ENCODE measurements at places on chromosomes 16 and 17. TPM values are rescaled to one million over a fixed set of nuclear protein-coding genes. Genes with fewer than 3 reads are reported as not detected.

GRCh38 chr17:19285213-19285900 is 48.2 kb downstream of the EPN2 start:
- no peak for DNase-seq

- DNase-seq: no peak
These were observed 103.7 kb downstream of the NPIPB5 start for GRCh38 chr16:22614271-22614947.

DNA sequence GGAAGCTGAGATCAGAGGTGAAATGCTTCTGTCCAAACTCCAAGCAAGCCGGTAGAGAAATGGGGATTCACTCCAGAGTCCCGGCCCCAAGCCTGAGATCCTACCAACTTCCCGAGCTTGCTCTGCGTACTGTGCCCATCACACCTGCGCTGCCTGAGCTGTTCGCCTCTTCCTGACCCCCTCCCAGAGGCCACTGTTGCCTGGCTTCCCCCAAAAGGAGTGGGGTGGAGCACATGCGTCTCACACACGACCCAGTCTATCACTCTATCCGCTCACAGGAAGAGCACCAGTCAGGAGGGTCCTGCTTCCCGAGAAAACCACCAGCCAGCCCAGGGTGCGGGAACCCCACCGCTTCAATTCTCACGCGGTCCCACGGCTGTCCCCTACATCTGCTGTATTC is 13.5 kb upstream of the C16orf95 start:
- DNase-seq: no peak

- DNase-seq: no peak
These were observed 280.8 kb downstream of the SEC14L1 start for GRCh38 chr17:77421630-77421972.

DNA sequence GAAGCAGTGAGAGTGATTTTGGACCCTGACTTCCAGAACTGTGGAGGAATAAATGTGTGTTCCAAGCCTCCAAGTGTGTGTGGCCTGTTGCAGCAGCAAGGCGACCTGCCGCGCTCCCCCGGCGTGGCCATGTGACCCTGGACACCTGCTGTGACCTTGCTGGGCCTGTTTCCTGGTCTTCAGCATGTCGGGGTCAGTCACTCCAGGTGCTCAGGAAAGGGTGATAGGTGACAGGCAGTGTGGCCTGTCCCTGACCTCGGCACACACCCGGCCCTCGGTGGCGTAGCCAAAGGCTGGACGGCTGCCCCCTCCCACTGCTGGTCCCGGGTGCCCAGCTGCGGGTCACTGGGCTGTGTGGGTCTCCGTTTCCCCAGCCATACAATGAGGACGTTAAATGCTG is 31.8 kb upstream of the ZNF469 start:
- DNase-seq: no peak

Gene MYH3
- 0.47 TPM for polyA plus RNA-seq

Gene PABPN1L
- polyA plus RNA-seq: not detected

DNA sequence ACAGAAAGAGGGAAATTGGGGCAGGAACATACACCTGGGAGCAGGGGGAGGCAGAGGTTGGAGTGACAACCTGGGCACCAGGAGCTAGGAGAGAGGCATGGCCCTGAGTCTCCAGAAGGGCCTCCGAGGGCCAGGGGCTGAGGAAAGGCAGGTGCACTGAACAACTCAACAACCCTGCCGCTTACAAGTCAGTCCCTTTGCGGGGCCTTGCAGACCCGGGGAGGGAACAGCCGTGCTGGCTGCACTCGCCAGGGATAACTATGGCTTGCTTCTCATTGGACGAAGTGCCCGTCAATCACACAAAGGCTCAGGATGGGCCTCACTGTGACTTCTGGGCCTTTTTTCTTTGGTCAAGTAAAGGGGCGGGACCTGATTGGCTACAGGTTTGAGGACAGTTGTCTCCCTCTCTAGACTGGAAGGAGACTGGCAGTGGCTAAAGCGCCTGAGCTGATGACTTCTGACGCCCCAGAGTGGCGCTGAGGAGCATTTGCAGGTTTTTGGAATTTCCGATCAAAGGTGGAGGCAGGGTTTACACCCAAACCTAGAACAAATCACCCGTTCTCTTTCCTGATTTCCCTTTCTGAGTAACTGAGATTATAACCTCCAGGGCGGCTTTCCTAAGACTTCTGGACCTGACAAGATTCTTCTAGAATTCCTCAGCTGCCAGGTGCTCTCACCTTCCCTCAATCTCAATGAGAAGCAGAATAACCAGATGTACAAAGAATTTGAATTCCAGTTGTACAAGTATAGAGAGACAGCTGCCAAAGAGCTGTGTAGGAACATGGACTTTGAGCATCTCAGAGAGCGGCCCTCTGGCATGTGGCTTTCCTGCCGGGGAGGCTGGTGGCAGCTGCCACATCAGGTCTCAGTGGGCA is 27.6 kb upstream of the ST6GALNAC2 start:
- DNase-seq: no peak

Gene ZNF423
- polyA plus RNA-seq: not detected

Gene CES3
- polyA plus RNA-seq: not detected

- DNase-seq: no peak
These were observed 7.9 kb upstream of the BAHCC1 start for GRCh38 chr17:81387100-81388090.

GRCh38 chr16:17335826-17336529 is 134.8 kb downstream of the XYLT1 start:
- no peak for DNase-seq

Gene C1QTNF1
- polyA plus RNA-seq: not detected

Gene AGRP
- not detected for polyA plus RNA-seq

DNA sequence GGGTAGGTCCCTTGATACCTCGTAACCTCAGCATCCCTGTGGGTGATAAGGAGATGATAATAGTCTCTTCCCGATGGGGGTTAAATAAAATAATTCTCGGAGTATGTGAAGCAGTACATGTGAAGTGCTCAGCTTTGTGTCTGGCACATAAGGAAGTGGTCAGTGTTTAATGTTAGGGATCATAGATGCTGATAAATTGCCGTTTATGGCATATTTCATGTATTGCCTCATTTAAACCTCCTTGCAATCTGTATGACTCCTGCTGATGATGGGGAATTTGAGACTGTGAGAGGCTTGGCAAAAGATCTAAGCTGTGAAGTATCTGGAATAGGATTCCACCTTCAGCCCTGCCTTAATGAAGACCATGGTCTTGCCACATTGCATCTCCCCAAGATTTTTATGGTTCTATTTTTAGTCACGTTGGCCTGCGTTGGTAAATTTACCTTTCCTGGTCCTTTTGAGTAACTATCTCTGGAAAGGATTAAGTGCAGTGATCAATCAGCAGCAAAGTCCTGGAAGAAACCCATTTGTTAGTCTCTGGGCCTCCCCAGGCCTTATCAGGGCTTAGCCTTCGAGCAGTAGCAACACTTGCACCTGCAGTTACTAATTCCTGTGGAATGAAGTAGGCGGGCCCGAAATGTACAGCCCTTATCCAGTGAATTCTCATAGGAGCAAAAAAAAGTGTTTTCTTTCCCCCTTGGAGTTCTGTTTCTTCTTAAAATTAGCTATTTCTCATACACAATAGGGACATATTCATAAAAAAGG is 144.9 kb downstream of the WWOX start:
- no peak for DNase-seq

DNA sequence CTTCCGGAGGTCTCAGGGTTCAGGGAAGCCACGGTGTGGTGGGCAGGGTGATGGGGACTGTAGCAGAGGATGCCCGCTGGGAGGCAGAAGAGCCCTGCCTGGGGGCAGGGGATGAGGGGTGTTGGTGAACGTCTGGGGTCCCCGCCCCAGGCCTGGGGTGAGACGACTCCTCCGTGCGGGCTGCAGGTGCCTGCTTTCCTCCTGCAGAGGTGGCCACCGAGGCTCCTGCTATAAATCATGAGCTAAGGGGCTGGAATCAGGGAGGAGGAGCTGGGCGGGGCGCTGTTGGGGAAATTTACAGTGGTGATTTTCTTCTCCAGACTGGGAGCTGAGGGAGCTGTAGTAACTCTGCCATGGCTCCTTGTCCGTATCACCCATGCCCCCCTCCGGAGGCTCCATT is 167.0 kb downstream of the MRM1 start:
- no peak for DNase-seq

GRCh38 chr16:73143576-73144422 is 95.9 kb upstream of the ZFHX3 start:
- no peak for DNase-seq

- DNase-seq: no peak
These were observed 17.3 kb downstream of the MRPS23 start for GRCh38 chr17:57832314-57833178.

GRCh38 chr16:622920-623280 is 7.9 kb upstream of the WFIKKN1 start:
- no peak for DNase-seq

DNA sequence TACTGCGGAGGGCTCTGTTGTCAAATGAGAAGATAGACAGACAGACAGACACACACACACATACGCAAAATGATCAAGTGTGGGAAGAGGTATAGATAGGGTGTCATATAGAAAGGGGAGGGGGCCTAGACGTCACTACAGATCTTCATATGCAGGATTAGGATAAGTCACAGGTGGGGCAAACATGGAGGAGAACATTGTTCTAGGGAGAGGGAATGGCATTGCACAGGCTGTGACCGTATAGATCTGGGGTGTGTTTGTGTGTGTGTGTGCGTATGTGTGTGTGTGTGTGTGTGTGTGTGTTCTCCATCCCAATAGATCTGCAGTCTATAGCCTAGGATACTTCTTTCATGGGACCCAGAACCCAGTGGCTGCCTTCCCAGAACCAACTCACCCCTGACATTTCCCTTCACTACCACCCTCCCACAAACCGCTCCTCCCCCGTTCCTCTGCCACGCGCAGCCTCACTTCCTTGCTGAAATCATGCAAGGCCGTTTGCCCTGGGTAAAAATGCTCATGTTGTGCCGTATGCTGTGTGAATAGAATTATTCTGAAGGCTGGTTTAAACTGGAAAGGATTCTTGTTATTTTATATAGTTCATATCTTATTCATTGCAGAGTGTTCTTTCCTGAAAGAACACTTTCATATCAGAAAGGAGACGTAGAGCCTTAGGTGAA is 50.5 kb upstream of the CCL1 start:
- DNase-seq: no peak

DNA sequence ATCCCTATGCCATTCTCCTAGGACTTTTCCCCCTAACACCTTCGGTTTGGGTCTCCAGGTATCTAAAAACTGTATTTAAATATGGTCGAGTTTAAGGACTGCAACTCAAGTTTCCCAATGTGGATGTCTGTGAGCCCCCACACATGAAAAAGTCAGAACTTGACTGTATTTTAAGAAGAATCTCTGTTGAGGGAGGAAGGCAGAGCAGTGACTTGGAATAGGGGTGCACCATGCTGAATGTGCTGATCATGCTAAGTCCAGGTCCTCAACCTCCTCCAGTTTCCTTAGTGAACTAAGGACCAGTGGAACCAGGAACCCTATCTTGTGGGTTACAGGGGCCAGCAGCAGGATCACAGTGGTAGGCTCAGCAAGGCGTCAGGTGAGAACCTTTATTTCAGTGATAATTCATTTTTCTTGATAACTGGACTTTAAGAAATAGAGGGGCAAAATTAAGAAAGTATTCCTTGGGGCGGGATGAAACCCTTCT is 19.5 kb downstream of the GRB7 start:
- no peak for DNase-seq

Gene CBX2
- not detected for polyA plus RNA-seq

DNA sequence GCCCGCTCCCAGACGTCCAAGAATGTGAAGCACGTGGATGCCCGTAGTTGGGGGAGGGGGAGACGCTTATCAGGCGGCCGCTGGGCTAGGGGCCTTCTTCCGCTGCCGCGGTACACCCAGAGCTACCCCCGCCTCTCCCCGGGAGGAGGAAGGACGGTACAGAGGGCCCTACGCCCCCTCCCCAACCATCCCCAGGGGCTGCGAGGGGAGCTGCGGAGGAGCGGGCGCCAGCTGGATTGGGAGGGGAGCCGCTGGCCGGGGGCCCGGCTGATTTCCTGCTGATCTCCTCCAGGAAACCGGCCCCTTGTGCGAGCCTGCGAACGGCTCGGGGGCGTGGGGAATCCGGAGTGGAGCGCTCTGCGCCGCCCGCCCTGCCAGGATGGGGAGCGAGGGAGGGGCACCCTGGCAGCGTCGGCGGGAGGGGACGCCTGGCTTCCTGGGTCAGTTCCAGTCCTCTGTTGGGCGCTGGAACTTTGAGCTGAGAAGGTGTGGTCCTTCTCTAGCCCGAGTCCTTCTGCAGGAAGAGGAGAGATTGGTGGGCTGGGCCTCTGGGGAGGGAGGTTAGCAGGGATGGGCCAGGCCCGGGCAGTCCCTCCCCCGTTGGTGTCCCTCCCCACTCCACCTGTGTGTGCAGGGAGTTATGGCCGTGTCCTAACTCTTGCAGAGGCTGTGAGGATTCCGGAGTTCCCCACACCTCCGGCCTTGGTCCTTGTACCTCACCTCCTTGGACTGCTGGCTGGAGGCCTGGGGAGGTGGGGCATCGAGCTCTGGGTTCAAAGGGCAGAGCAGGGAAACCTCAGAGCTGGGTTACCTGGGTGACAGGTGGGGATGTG is 19.2 kb downstream of the GJD3 start:
- peak; percentile 37 for DNase-seq

Gene MAZ
- 69.1 TPM for polyA plus RNA-seq

Gene ENO3
- 2.4 TPM for polyA plus RNA-seq

DNA sequence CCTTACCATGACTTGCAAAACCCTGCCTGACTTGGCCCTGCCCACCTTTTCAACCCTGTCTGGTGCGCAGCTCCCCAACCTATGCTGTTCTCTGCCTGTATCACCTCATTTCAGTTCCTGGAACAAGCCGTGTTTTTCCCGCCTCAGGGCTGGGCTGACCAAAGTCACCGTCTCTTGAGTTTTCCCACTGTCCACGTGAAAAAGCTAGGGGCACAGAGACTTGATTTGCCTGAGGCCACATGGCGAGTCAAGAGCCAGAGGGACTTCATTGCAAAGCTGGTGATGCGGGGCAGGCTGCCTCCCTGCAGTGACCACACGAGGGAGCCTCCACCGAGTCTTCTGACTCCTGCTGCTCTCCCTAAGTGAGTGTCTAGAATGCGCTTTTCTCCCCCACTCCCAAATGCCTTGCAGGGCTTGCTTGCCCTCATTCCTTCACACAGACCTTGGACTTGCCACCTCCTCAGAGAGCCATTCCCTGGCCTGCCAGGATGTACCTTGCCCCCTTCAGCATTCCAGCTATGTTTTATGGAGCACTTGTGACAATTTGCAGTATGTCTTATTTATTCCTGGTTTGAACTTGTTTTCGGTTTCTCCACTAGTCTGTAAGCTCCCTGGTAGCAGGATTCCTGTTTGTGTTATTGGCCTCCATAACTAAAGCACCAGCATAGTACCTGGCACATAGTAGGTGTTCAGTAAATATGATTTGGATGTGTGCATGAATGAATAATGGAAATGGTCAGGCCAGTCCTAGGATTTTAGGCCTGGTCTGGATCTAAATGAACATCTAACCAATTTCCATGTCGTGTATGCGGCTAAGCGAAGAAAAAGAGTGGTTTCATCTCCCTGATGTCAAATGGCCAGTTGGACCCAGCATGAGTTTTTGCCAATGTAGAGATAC is 252.3 kb downstream of the SNX29 start:
- DNase-seq: no peak

Gene TMEM204
- polyA plus RNA-seq: 95.9 TPM

GRCh38 chr16:66899310-66899944 is 19.1 kb downstream of the PDP2 start:
- no peak for DNase-seq

GRCh38 chr17:60601447-60602384 is 1.7 kb downstream of the PPM1D start:
- DNase-seq: peak; percentile 53
